Progenitor cell of endocrine pancreas (in vitro differentiated cells): ENCODE measurements at places on chromosomes 6 and 20. TPM values are rescaled to one million over a fixed set of nuclear protein-coding genes. Genes with fewer than 3 reads are reported as not detected.

SEMG1 gene
- not detected in 2 replicates for total RNA-seq

RAB44 gene
- not detected in 2 replicates for total RNA-seq

BTNL2 gene
- not detected in 2 replicates for total RNA-seq

PRL gene
- not detected in 2 replicates for total RNA-seq

C6orf89 gene
- 29.9 and 31.7 TPM in 2 replicates for total RNA-seq

KIFC1 gene
- total RNA-seq = 45.5 and 46.6 TPM in 2 replicates

COL9A3 gene
- 81.5 and 84.3 TPM in 2 replicates for total RNA-seq

PLCB4 gene
- total RNA-seq = 13.1 and 17.2 TPM in 2 replicates

ZBTB12 gene
- total RNA-seq = 47.1 and 55.5 TPM in 2 replicates

ZC2HC1B gene
- not detected in 2 replicates for total RNA-seq

SLC32A1 gene
- not detected in 2 replicates for total RNA-seq

OR12D3 gene
- total RNA-seq = not detected in 2 replicates

WFDC10B gene
- total RNA-seq = not detected in 2 replicates

CRIP3 gene
- total RNA-seq = 2.3 and 2.4 TPM in 2 replicates

MTRF1L gene
- total RNA-seq = 17.5 and 18.4 TPM in 2 replicates

AGER gene
- total RNA-seq = 28.5 and 29.9 TPM in 2 replicates

RAE1 gene
- total RNA-seq = 44.6 and 47.3 TPM in 2 replicates

OR2H2 gene
- total RNA-seq = not detected in 2 replicates

ZSCAN12 gene
- total RNA-seq = 16.3 and 17.5 TPM in 2 replicates

SYCP2L gene
- 11.8 and 16.8 TPM in 2 replicates for total RNA-seq

HLA-DOA gene
- total RNA-seq = 4.1 and 5.6 TPM in 2 replicates

PCSK2 gene
- total RNA-seq = 11.5 and 12.6 TPM in 2 replicates

SLC35F1 gene
- 4.5 and 5.1 TPM in 2 replicates for total RNA-seq

OR2J1 gene
- not detected in 2 replicates for total RNA-seq

TSBP1 gene
- total RNA-seq = not detected in 2 replicates

EYA4 gene
- total RNA-seq = 0.33 and 0.41 TPM in 2 replicates

EPB41L2 gene
- total RNA-seq = 61.6 and 62.7 TPM in 2 replicates

MAFB gene
- total RNA-seq = 5.9 and 6.1 TPM in 2 replicates

CCHCR1 gene
- 47.2 and 47.3 TPM in 2 replicates for total RNA-seq

ZBP1 gene
- not detected in 2 replicates for total RNA-seq

SLC25A27 gene
- 31.9 TPM in 2 replicates for total RNA-seq

PRDM1 gene
- 4.3 and 8.9 TPM in 2 replicates for total RNA-seq

LTB gene
- total RNA-seq = 0.57 TPM in 1 of 2 replicates, not detected in the other

TUBB1 gene
- 0.16 and 0.19 TPM in 2 replicates for total RNA-seq

TLDC2 gene
- 0.34 and 0.38 TPM in 2 replicates for total RNA-seq

PRR18 gene
- 0.60 and 0.93 TPM in 2 replicates for total RNA-seq

RBPJL gene
- 1.4 and 1.5 TPM in 2 replicates for total RNA-seq

EDN1 gene
- total RNA-seq = 2.0 and 2.6 TPM in 2 replicates

SLC26A8 gene
- total RNA-seq = not detected in 2 replicates

DEFB124 gene
- total RNA-seq = not detected in 2 replicates

RPL10A gene
- total RNA-seq = 1,416 and 1,451 TPM in 2 replicates

HMGCLL1 gene
- 0.96 and 1.8 TPM in 2 replicates for total RNA-seq

MAP3K7 gene
- total RNA-seq = 40.3 and 41.6 TPM in 2 replicates

TMEM200A gene
- 13.0 and 13.6 TPM in 2 replicates for total RNA-seq

PARD6B gene
- total RNA-seq = 29.7 and 32.9 TPM in 2 replicates

CDH26 gene
- total RNA-seq = 13.4 and 17.1 TPM in 2 replicates

SMLR1 gene
- total RNA-seq = 0.79 and 0.91 TPM in 2 replicates

SLC22A16 gene
- total RNA-seq = not detected in 2 replicates
